ENCODE measurements at places on chromosomes 16 and 17.

DNA sequence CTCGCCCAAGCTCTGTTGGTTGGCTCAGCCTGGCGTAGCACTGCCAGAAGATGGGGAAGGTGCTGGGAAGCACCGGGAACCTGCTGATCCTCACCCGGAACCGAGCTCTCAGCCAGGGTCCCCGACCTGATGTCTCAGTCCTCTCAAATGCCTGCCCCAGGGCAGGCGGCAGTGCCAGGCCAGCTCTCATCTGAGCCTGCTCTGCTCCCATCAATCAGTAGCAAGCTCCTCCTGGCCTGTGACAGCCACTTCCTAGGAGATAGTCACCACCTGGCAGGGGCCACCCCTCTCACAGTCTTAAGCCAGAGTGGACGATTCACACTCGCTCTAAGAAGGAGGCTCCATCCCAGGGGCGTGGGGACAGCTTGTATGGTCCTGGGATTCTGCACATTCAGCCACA, 62.0 kb downstream of the ENGASE start:
- no peak for DNase-seq

DNA sequence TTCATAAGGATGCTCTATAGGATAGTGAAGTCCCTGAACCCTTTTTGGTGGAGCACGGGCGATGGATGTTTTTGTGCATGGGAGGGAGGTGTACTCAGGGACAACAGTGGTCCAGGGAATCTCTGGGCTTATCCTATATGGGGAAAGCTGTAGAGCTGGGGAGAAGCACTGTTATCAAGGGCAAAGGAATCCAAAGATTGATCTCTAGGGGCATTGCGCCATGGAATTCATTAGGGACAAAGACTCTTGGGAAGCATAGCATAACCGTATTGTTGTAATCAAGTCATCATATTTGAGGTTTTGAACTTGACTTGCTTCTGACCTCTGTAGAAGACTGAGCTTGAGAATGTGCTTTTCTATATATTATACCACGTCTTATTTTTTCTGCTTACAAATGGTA, 172.9 kb upstream of the ZFHX3 start:
- no peak for DNase-seq

DNA sequence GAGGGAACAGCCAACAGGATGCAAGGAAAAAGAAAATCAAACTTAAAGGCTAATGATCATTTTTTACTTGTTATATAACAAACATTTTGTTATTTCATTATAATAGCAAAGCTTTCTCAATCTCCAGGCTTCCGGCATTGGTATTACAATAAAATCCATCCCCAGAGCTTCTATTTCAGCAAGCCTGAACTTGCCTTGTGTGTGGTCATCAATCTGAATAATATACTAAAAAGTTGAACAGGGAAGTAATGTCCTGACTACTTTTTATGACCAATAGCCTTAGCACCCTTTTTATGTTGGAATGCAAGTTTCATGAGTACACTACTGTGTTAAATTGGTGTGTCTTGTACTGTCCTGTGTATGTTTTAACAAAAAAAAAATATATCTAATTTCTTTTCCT, 27.1 kb upstream of the VWA3A start:
- no peak for DNase-seq

GRCh38 chr16:55568207-55568606, 1.7 kb downstream of the CAPNS2 start:
- DNase-seq: no peak

GRCh38 chr16:8795091-8795490, 2.3 kb downstream of the TMEM186 start:
- DNase-seq: no peak

GRCh38 chr17:76405967-76406647, 21.7 kb downstream of the SPHK1 start:
- no peak for DNase-seq

DNA sequence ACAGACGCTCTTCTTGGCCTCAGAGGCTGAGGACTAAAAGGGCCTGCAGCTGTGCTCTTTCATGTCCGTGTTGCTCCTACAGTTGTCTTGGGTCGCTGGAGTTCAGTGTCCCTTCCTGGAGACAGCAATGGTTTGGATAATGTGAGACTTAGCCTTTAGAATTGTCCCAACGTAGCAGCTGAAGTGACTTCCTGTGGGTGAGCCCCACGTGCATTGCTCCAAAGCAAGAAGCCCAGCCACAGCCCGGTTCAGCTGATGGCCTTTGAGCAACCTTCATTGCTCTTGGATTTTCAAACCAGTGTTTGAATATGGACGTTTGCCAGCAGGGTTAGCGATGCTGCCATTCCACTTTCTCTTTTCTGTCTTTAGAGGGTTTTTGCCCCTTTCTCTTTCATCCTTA, 19.7 kb downstream of the TMEM11 start:
- no peak for DNase-seq

DNA sequence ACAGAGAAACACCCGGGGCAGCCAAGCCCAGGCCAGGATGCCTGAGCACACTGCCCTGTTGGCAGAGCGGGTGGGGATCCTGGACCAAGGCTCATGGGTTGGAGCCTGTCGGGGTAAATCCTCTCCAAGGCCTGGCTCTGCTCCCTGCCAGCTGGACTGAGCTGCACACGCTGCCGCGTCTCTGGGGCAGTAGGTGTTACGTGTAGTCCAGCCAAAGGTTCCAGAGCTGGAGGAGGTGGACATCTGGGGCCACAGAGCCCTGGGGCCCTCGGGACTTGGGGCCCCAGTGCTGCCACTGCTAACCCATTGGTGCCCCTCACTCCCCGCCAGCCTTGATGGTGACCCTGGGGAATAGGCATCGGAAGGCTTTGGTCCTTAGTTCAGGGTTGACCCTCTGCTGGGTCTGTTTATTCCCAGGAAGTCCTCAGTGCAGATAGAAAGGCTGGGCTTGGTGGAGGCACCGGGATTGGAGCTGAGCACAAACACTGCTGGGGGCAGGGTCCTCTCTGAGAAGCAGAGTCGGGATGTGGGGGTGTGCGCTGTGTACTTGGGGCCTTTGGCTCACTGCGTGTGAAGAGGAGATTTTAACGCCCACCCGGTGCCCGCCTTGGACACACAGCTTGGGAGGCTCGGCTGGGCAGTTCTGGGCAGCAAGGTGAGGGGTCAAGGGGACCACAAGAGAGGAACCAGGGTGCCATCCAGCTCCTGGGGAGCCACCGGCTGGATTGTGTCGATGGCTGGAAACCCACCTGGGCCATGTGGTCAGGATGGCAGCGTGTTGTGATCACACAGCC, 16.3 kb upstream of the CBX4 start:
- DNase-seq: no peak

DNA sequence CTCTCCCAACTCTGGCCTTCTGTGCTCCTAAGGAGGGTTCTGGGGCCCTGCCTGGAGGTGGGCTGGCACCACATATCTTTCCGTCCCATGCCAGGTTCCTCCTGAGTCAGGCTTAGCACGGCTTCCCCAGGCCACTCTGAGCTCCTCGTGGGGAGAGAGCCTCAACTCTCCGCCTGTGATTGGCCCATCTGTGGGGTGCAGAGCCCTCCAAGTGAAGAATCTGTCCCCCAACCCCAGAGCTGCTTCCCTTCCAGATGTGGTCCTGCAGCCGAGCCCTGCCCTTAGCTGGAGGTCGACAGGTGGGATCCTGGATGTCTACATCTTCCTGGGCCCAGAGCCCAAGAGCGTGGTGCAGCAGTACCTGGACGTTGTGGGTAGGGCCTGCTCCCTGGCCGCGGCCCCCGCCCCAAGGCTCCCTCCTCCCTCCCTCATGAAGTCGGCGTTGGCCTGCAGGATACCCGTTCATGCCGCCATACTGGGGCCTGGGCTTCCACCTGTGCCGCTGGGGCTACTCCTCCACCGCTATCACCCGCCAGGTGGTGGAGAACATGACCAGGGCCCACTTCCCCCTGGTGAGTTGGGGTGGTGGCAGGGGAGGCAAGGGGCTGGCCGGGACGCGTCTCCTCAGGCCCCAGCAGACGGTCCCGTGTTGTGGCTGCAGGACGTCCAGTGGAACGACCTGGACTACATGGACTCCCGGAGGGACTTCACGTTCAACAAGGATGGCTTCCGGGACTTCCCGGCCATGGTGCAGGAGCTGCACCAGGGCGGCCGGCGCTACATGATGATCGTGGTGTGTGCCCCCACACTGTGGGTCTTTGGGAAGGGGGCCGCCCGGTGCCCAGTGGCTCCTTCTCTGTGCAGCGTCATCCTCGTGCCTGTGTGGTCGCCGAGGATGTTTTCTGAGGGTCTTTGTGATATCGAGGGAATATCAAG, 6.9 kb downstream of the GAA start:
- no peak for DNase-seq

DNA sequence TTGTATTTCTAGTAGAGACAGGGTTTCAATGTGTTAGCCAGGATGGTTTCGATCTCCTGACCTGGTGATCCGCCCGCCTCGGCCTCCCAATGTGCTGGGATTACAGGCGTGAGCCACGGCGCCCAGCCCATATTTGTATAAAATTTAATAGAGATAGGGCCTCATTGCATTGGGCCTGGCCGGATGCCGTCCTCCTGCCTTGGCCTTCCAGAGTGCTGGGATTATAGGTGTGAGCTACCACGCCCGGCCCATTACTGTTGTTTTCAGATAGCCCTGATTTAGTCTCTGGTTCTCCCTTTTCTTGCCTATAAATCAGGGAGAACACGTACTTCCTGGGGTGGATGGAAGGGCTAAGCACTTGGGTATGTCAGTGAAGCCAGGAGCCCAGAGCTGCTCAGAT, 3.5 kb downstream of the DEF8 start:
- no peak for DNase-seq

DNA sequence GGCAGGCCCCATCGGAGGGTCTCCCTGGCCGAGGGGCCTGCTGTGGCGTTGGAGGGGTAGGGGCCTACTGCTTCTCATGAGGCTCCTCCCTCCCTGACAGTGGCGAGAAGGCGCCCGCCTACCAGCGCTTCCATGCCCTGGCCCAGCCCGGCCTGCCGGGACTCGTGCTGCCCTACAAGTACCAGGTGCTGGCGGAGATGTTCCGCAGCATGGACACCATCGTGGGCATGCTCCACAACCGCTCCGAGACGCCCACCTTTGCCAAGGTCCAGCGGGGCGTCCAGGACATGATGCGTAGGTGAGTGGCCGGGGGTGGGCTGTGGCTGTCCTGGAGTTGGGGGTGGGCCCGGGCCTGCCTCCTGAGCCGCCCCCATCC, 1.7 kb downstream of the CDT1 start:
- no peak for DNase-seq

- DNase-seq: no peak
Observed at GRCh38 chr16:595094-595528, 5.2 kb downstream of the RAB40C start.

GRCh38 chr17:8149419-8150193, 2.6 kb downstream of the PER1 start:
- DNase-seq: no peak

DNA sequence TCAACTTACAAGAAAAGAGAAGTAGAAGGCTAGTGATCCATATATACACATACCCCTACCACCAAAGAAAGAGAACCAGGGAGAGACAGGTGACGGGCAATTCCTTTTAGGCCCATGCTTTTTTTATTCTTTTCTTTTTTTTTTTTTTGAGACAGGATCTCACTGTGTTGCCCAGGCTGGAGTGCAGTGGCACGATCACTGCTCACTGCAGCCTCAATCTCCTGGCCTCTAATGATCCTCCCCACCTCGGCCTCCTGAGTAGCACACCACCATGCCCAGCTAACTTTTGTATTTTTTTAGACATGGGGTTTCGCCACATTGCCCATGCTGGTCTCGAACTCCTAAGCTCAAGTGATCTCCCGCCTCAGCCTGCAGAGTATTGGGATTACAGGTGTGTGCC, 4.8 kb downstream of the HSPB9 start:
- DNase-seq: no peak

Measured in activated gamma-delta T cell treated with anti-CD3 and anti-CD28 coated beads, Interleukin-2, amount 50 U/mL, for 16 hours (primary cell).